ENCODE measurements at places on chromosomes 1 and 21.

- no peak for DNase-seq
These were observed 423.5 kb downstream of the KIF26B start for GRCh38 chr1:245578308-245578707.

GRCh38 chr1:83773059-83773458, 225.9 kb downstream of the TTLL7 start:
- no peak for DNase-seq

DNA sequence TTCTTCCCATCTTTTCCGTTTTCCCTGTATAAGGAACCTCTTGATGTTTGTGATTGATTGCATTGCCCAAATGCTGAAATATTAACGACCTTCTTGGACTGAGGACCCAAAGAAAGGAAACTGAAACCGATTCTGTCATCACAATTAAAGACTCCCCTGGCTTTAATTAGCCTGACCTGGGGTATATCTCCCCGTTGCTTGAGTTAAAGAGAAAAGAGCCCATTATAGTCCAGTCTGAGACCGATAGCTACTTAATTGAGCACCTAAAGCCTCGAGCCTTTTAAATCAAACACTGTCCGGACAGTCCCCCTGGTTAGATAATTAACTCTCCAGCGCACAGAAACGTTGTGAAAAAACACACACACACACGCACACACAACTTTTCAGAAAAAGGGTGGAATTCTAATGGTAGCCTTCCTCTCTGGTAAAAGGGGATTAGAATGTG, 8.0 kb downstream of the LMO4 start:
- DNase-seq, result no peak

DNA sequence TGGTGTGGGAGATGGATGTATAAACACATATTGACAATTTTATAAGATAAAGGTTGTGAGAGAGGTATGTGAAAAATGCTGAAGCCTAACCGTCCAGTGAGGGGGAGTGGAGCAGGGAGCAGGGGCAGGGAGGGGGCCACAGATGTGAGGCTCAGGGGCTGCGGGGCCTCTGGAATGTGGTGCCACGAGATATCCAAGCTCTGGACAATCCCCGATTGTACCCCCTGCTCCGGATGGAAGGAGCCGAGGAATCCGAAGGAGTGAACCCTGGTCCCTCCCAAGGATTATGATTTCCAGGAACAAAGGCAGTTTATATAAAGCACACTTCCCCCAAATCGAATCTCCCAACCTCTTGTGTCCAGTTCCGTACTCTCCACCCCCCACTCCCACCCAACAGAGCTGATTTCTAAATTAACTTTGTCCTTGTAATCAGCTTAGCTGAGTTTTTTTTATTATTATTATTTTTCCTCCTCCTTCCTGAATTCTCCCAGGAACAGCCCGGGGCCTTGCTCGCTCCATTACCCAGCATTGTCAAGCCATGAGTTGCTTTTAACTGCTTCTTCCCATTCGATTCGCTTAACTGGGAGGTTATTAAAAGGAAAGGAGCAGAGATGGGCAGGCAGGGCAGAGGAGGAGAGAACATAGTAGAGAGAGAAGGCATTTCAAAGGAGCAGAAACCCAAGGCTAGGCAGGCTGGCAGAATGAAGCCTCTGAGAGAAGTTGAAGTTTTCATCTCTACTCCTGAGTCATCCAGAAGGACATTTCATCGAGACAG, 9.4 kb downstream of the KIRREL1 start:
- DNase-seq, result no peak

DNA sequence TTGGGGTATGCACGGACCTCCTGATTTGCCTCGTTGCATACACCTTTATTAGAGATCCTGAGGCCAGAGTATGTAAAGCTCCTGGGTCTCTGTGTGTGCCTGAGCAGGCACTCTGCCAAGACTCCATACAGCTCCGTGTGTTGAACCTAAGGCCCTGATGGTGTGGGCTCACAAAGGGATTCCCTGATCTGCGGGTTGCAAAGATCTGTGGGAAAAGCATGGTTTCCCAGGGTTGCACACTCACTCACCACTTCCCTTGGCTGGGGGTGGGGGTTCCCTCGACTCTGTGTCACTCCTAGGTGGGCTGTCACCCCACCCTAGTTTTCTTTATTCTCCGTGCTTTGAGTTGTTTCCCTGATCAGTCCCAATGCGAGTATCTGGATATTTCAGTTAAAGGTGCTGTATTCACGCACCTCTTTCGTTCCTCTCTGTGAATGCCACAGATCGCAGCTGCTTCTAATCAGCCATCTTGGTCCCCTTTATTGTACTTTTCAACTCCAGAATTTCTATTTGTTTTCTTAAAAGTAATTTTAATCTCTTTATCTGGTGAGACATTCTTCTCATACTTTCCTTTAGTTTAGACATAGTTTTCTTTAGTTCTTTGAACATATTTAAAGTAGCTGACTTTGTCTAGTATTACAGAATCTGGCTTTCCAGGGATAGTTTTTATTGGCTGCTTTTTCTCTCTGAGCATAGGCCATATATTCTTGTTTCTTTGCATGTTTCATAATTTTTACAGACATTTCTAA, 39.0 kb upstream of the F3 start:
- no peak for DNase-seq

Measured in stimulated activated CD8-positive, alpha-beta memory T cell treated with anti-CD3 and anti-CD28 coated beads, Interleukin-4, amount 100 ng/mL, for 24 hours (primary cell).